ENCODE measurements at places on chromosomes 1 and 21.

GRCh38 chr1:221740993-221741702, 741 bp downstream of the DUSP10 start:
- no peak for DNase-seq

DNA sequence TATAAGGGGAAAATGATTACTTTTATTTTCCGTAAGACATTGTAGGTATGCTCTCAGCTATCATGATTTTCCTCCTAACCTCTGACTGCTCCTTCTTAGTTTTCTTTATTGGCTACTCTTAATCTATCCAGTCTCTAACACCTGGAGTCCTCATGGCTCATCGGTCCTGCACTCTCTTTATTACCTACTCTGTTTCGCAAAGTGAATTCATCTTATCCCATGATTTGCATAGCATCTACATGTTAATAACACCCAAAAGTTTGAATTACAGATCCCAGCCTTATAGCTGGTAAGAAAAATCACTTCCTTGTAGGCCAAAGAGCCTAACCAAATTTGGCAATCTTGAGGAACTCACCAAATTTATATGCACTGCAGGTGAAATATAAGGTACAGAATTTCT, 136.3 kb downstream of the CDC42BPA start:
- no peak for DNase-seq

DNA sequence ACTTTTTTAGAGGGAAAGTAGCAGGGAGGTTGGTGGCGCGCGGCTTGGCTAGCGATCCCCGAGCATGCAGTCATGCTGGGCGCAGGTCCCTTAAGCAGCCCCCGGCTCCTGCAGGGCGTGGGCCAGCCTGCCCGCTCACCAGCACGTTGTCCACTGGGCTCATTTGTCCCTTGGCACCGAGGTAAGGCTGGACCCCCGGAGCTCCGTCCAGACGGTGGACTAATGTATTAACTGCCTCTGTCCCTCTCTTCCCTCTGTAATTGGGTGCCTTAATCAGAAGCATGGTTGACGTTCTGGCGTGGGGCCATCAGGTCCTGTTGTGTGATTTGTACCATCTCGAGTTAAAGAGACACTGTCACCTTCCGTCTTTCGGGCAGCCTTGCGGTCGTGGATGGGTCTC, 17.7 kb downstream of the TMEM201 start:
- DNase-seq = no peak

- DNase-seq = peak; percentile 46
These were observed 18.3 kb upstream of the PLEKHA6 start for GRCh38 chr1:204377800-204378668.

Data from activated naive CD4-positive, alpha-beta T cell (primary cell).